RWPE1 (cell line): ENCODE measurements at places on chromosomes 5 and 9.
A peak's percentile ranks its signal among the peaks of the same experiment; 100 is the strongest.

GRCh38 chr5:79982136-79982535 is 8.9 kb downstream of the MTX3 start:
- no peak for DNase-seq

DNA sequence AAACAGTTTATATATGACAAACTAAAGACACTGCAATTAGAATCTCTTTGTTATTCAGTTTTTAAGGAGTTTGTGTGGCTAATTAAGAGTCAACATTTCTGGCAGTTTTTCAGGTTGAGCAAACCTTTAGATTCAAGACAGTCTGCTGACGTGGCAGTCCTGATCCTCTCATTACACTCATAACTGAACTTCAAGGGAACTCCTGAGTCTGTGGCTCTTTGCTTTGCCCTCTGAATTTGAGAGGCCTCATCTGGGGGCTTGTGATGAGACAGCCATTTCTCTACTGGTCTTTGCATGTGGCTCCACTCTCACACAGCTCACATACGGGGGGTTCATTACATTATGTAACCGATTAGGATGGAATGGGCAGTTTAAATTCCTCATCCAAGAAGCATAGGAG is 182.9 kb upstream of the MEF2C start:
- DNase-seq, result no peak

DNA sequence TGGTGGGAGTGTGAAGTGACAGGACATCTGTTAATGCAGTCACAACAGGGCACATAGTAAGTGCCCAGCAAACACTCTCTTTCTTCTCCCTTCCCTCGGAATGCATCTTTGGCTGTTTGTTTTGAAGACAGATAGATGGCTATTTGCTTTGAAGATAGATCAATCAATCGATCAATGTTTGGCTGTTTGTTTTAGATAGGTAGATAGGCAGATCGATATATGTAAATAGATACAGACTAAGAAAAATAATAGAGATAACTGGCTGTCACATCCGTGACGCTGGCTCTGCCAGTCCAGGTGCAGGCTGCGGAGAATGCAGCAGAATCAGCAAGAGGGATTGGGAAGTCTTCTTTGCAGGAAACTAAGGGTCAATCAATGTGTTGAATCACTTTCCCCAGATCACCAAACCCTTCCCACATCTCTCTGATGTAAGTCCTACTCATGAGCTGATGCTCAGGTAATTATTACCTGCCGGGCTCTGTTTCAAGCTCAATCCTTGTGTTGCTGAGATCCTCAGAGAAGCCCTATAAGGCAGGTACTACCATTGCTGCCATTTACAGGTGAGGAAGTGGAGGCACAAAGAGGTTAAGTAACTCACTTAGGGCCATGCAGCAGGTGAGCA is 60.8 kb downstream of the ERGIC1 start:
- DNase-seq, result no peak

DNA sequence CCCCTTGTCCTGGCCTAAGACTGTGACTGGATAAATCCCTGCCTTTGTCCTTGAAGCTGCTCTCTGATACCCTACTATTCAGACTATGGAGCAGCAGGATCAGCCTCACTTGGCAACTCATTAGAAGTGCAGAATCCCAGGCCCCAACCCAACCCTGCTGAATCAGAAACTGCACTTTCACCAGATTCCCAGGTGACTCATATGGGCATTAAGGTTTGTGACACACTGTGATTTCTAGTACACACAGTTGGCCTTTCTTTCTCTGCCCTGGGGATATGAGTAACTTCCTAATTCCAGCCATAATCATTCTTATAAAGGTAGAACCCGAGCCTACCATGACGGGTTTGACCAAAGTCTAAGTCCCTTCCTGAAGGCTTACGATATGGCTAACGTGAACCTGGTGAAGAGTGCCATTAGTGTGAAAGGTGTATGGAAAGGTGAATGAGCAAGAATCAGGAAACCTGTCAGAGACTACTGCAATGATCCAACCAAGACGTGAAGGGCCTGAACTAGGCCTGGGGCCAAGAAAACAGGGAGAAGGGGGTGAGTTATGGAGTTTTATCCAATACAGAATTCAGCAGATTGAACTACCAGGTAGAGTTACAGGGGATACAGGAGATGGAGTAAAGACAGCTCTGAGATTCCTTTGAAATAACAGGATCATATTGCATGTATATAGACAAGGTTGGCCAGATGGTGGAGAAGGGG is 533.0 kb downstream of the BNC2 start:
- peak; percentile 84 for DNase-seq

DNA sequence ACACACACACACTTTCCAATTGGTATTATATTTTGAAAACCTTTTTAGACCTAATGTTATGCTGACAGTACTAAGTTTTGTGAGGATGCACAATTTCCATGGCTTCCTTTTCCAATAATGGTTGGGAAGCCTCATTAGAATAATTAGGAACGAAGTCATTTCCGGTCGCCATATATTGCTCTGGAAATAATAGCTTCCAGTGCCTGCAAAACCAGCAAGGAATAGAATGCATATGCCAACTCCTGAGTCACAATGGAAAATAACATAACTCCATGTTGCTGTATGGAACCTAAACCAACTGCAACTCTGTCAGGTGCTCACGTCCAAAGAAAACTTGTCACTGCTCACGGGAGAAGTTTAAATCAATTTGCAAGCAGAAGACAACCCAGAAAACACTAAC is 222.0 kb downstream of the EBF1 start:
- DNase-seq, result no peak

GRCh38 chr9:126334721-126335621 is 8.3 kb downstream of the MVB12B start:
- DNase-seq, result no peak

GRCh38 chr5:178396796-178397720 is 164.5 kb upstream of the PHYKPL start:
- DNase-seq, result no peak

- no peak for DNase-seq
These were observed 79.4 kb downstream of the LURAP1L start for GRCh38 chr9:12854221-12854620.

GRCh38 chr5:43482490-43483297 is 971 bp downstream of the TMEM267 start:
- DNase-seq, result peak; percentile 37

DNA sequence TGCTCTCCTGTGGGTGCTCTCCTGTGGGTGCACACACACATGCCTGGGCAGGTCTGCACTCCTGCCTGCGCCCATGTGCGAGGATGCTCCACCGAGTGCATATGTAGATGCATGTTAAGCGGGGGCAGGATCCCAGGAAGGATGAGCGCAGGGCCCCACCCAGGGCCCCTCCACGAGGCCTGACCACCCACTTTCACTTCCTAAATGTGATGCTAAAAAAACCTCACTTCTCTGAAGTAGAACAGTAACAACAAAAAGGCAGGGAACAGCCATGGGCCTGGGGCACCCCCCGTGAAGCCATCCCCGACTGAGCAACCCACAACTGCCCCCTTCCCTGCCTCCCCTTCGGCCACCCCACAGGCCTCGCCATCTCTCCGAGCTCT is 48.2 kb upstream of the SARDH start:
- no peak for DNase-seq

- no peak for DNase-seq
These were observed 68.0 kb upstream of the CTNNA1 start for GRCh38 chr5:138685193-138685745.

- peak; percentile 60 for DNase-seq
These were observed 2.7 kb downstream of the PCDHGC3 start for GRCh38 chr5:141478321-141478945.

- DNase-seq, result no peak
These were observed 226.8 kb upstream of the IRX4 start for GRCh38 chr5:2109566-2109965.

- DNase-seq, result no peak
These were observed 2.7 kb upstream of the CNTFR start for GRCh38 chr9:34591917-34592866.

DNA sequence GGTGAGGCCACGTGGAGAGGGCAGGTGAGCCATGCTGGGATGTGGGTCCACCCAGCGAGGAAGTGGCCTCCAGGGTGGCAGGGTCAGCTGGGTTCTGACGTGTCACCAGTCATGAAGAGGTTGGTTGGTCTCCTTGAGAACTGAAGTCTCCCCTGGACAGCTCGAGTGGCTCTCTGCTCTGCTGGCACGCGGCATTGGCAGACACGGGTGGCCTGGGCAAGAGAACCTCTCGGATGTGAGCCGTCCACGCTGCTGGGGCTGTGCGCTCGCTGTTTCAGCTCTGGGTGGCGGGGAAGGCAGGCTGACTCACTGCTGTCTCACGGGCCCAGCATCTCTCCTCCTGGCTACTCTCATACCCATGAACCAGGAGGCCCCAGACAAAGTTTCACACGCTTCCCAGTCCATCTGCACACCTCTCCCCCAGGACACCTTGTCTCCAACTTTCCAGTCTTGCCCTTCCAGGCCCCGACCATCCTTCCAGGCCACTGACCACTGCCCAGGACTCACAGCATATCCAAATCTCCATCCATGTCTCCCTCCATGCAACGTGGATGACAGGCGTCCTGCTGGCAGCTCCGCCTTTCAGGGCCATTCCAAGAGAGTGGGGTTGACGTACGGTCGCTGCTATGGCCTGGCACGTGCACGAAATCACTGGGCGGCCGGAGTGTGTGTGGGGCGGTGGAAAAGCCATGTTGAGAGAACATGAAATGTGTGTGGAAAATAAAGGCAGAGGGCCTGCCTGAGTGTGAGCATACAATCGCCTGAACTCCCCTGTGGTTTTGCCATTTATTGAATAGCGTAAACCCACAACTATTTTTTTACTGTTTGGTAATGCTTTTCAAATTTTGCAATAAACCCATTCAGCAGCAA is 145.0 kb upstream of the COL5A1 start:
- no peak for DNase-seq

DNA sequence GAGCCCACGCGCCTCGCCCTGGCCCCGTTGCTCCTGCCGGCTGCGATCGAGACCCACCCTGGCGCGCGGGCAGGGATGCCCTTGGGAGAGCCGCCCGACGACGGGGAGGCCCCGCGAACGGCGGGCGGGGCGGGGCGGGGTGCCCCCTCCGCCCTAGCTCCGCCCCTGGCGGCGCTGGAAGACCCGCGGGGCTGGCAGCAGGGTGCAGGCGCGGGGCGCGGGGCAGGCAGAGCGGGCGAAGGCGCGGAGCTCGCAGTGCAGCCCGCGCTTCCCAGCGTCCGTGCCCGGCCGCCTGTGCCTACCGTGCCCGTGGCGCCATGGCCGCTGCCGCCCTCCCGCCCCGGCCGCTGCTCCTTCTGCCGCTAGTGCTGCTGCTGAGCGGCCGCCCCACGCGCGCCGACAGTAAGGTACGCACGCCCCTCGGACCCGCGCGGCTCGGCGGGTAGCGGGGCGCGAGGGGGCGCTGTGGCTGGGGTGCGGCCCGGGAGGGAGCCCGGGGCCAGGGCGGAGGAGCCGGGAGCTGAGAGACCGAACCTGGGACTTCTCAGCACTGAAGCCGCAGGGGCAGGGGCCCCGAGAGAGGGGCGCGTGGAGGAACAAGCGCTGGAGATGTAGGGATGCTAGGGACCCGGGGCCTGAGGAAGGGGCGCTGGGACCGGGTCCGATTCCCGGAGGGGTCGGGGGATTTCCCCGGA is at the start of gene OLFML2A:
Gene OLFML2A, plus strand, starts transcription at position 180 of the 695 bp plus-strand sequence. Its CDS starts 138 bp downstream, at position 318.
- no peak for DNase-seq

- DNase-seq, result no peak
These were observed 56.1 kb downstream of the ANKRD55 start for GRCh38 chr5:56176871-56177533.

- no peak for DNase-seq
These were observed 1.5 kb upstream of the RFX3 start for GRCh38 chr9:3526997-3527940.

- no peak for DNase-seq
These were observed 98.0 kb upstream of the TSLP start for GRCh38 chr5:110973510-110973909.

DNA sequence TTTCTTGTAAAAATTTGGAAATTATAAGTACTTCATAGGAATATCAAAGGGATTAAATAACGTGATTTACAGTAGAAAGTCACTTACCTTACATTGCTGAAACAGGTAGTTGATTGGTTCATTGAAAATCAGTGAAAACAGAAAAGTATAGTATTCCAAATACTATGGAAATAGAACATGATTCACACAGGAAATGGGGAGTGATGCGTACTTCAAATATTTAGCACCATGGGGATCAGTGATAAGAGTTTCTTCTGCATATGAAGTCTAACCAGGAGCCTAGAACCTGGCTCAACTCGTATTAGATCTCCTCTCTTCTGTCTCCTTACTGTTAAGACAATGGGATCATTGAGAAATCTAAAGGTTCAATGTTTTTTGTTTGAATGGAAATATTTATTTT is 133.3 kb downstream of the FAM174A start:
- peak; percentile 70 for DNase-seq

DNA sequence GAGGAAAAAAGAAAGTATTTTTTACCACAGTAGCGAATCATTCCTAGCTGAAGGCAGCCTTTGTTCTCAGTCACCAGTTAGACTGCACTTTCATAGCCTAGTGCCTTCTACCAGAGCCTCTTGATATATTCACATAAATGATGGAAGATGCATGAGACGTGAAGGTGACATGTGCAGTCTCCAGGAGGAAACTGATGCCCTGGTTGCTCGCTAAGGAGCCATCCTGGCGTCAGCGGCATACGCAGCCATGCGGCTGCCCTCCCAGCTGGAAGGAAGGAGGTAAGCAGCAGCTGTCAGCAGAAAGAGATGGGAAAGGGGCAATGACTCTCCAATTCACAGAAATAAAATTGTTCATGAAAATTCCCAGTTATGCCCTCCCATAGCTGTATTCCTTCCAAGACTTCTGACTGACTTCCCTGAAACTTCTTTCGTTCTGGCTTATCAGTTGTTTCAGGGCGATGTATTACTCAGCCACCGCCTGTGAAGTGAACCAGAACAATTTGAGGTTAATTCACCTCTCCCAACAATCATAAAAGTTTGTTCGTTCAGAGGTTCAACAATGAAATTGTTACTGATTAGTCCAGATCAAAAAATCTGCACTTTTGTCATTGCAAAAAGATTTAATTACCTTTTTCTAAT is 331.2 kb downstream of the NR2F1-AS1 start:
- DNase-seq, result peak; percentile 34

- DNase-seq, result no peak
These were observed 57.9 kb upstream of the BNC2 start for GRCh38 chr9:16928179-16928945.

GRCh38 chr9:120477534-120478001 is 102.4 kb downstream of the CDK5RAP2 start:
- peak; percentile 75 for DNase-seq

DNA sequence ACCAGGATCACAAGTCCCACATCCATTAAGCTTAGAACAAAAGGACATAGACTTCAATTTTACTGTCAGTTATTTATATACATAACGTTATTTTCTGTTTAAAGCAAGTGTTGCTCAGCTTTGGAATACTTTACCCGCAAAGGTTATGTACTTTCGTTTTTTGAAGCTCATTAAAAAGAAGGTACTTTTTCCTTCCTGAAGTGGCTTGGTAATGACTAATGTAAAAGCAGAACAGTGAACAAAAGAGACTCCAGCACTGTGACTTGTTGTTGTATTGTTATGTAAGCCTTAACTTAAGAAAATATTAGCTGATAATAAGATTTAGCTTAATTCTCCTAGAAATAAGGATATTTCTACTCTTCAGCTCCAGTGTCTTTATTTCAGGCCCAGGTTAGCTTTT is 97.3 kb upstream of the SLCO6A1 start:
- no peak for DNase-seq
